ENCODE measurements at places on chromosomes 7 and 10. TPM values are rescaled to one million over a fixed set of nuclear protein-coding genes. Genes with fewer than 3 reads are reported as not detected.
A peak's percentile ranks its signal among the peaks of the same experiment; 100 is the strongest.

The SRGN gene
- 30.0 TPM for total RNA-seq

The LEP gene
- total RNA-seq, result 3.3 TPM

The TDRD1 gene
- 2.1 TPM for total RNA-seq

GRCh38 chr7:4820405-4820966 is 41.3 kb downstream of the PAPOLB start:
- no peak for DNase-seq

DNA sequence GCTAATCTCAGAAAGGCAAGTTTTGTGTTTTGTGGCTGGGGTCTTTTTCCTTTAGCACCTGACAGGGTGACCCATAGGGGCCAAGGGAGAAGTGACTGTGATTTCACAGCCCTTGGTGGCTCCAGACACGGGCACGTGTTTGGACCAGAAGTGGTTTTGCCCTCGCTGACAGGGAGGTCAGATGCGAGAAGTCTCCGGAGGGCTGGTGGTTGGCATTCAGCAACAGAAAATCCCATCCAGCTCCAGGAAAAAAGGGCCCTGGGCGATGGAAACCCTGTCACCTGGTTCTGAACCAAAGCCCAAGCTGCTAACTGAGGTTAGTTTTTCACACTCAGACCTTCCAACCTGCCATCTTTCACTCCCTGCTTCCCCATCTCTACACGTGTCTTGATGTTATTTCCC is 272.9 kb downstream of the TRIL start:
- DNase-seq, result peak; percentile 38

DNA sequence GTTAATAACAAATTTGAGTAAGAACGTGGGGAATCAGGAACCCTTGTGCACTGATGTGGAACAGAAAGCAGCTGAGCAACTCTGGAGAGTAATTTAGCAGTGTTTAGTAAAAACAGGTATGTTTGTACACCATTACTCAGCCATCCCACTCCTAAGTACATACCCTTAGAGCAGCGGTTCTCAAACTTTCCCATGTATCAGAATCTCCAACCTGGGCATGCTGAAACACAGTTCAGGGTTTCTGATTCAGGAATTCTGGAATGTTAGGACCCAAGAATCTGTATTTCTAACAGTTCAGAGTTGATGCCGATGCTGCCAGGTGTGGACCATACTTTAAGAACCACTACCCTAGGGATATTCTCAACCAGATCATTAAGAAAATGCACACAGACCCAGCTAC is 5.1 kb downstream of the SGMS1 start:
- no peak for DNase-seq

GRCh38 chr7:69412331-69413146 is 185.7 kb upstream of the AUTS2 start:
- DNase-seq, result peak; percentile 52

Measured in heart right ventricle (tissue), 16 donors.